Glomerular endothelial cell (primary cell): ENCODE measurements at places on chromosomes 11 and 22. TPM values are rescaled to one million over a fixed set of nuclear protein-coding genes. Genes with fewer than 3 reads are reported as not detected.

The DERL3 gene
- total RNA-seq: 0.12 TPM in 1 of 2 replicates, not detected in the other

The ASPHD2 gene
- total RNA-seq: 2.6 and 5.4 TPM in 2 replicates

The NEFH gene
- total RNA-seq: 1.8 and 2.2 TPM in 2 replicates

The LGR4 gene
- 16.7 and 17.6 TPM in 2 replicates for total RNA-seq

The TRIM51 gene
- not detected in 2 replicates for total RNA-seq

The VPREB1 gene
- total RNA-seq: not detected in 2 replicates
